Right lobe of liver (tissue), 6 donors: ENCODE measurements at places on chromosomes 13 and 19. TPM values are rescaled to one million over a fixed set of nuclear protein-coding genes. Genes with fewer than 3 reads are reported as not detected.

Gene IL17D
- 0.64 TPM for total RNA-seq

DNA sequence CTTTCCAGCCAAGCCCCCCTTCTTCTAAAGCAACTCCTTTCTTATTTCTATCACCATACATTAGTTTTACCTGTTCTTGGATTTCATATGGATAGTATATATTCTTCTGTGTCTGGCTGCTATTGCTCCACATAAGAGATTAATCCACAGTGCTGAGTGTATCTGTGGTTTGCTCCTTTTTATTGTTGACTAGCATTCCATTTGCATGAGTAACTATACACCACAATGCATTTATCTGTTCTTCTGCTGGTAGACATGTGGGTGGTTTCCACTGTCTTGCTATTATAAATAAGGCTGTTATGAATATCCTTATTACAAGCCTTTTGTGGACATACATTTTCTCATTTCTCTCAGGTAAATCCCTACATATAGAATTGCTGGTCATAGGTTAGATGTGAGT is 138.2 kb downstream of the SLC7A1 start:
- H3K4me1 ChIP-seq = no peaks in the 10 kb centered on the region
- H3K27ac ChIP-seq = no peak overlapping the region
- no peaks in the 10 kb centered on the region for H3K36me3 ChIP-seq
- no peaks in the 10 kb centered on the region for H3K27me3 ChIP-seq
- no peak for DNase-seq

Gene MTIF3
- total RNA-seq = 29.1 TPM

Gene ZNF442
- total RNA-seq = 0.86 TPM

Gene PINLYP
- total RNA-seq = not detected

DNA sequence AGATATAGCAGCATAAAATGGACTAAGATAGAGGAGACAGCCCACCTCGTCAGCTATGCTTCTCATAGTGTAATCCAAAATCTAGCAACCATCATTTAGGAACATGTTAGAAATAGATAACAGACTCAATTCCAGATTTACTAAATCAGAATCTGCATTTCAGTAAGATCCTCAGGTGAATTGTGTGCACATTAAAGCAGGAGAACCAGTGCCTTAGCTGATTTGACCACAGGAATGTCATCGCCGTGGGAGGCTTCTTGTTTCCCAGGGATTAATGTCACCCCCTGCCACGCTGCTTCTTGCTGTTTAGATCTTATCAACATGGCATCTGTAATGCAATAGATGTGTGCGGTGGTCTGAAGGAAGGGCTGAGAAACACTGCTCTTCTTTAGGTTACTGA is 84.0 kb downstream of the GPC5 start:
- H3K4me3 ChIP-seq = no peak overlapping the region
- H3K27ac ChIP-seq = no peak overlapping the region
- H3K36me3 ChIP-seq = peaks cover 2% of the 10 kb centered on the region
- no peaks in the 10 kb centered on the region for H3K4me1 ChIP-seq
- no peak for DNase-seq

DNA sequence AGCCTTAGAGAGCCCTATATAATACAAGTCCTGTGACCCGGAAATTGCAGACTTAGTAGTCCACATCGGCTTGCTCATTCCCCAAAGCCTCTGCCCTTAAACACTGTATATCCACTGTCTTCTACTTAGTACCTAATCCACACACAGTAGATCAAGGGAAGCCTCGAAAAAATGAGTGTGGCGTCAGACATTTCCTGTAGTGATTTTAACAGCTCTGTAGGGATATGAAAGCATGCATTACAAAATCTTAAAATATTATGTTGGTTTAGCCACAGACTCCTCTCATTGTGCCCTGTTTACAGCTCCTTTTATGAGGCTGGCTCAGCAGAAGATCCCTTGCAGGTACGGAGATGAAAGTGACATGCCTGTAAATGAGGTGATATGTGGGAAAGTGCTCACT is 416.3 kb downstream of the LIG4 start:
- no peak for DNase-seq
- H3K4me3 ChIP-seq = no peak overlapping the region
- no peaks in the 10 kb centered on the region for H3K36me3 ChIP-seq
- H3K4me1 ChIP-seq = no peaks in the 10 kb centered on the region

Gene PLEKHG2
- 6.4 TPM for total RNA-seq

GRCh38 chr19:58569191-58569942 is 3.8 kb downstream of the MZF1 start:
- no peak overlapping the region for H3K4me3 ChIP-seq
- no peaks in the 10 kb centered on the region for H3K36me3 ChIP-seq
- DNase-seq = no peak
- H3K27ac ChIP-seq = no peak overlapping the region
- H3K27me3 ChIP-seq = no peaks in the 10 kb centered on the region

GRCh38 chr13:98541701-98542203 is 35.2 kb downstream of the STK24 start:
- H3K27ac ChIP-seq = no peak overlapping the region
- H3K27me3 ChIP-seq = no peaks in the 10 kb centered on the region
- no peaks in the 10 kb centered on the region for H3K36me3 ChIP-seq
- DNase-seq = no peak
- H3K4me1 ChIP-seq = peaks cover 29% of the 10 kb centered on the region

- no peak overlapping the region for H3K27ac ChIP-seq
- H3K4me3 ChIP-seq = no peak overlapping the region
- no peak for DNase-seq
- H3K27me3 ChIP-seq = no peaks in the 10 kb centered on the region
- no peaks in the 10 kb centered on the region for H3K4me1 ChIP-seq
- peaks cover 3% of the 10 kb centered on the region for H3K36me3 ChIP-seq
Observed at GRCh38 chr19:32824191-32824751, 45.3 kb downstream of the SLC7A9 start.

DNA sequence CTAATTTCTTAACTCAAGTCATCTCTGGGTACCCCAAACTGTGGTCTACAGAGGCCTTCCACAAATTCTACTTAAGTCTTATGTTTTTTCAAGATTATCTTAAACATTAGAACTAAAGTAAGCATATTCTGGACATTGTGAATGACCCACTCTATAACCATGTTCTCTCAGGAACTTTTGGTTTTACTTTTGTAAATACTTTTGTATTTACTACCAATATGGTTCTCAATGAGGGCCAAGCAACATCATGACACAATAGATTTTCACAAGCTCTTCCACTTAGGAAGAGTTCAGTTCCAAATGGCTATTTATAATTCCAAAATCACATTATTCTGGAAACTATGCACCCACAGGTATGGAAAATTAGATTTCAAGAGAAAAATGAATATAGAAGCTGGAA is 10.8 kb downstream of the DIAPH3 start:
- H3K4me1 ChIP-seq = no peaks in the 10 kb centered on the region
- H3K27me3 ChIP-seq = no peaks in the 10 kb centered on the region
- H3K36me3 ChIP-seq = no peaks in the 10 kb centered on the region

GRCh38 chr19:49247676-49248075 is 77.3 kb downstream of the SLC6A16 start:
- H3K27ac ChIP-seq = no peak overlapping the region
- DNase-seq = no peak
- H3K27me3 ChIP-seq = no peaks in the 10 kb centered on the region
- no peaks in the 10 kb centered on the region for H3K4me1 ChIP-seq

DNA sequence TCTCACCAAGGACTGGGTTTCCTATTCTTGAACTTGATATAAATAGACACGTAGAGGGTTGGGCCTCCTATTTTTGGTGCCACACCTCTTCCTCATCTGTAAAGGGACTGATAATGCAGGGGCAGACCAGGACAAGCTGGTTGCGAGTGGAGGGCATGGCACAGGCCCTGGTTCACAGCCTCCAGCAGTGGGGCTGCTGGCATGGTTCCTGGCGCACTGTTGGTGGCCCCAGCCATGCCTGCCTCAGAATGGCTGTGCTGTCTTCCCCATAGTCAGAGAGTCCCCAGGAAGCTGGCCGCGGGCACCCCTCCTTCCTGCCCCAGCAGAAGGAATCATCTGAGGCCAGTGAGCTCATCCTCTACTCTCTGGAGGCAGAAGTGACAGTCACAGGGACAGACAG is 10.5 kb upstream of the OVOL3 start:
- H3K27me3 ChIP-seq = no peaks in the 10 kb centered on the region
- H3K27ac ChIP-seq = no peak overlapping the region
- no peak overlapping the region for H3K4me3 ChIP-seq
